ENCODE measurements at places on chromosomes 3 and 15.

DNA sequence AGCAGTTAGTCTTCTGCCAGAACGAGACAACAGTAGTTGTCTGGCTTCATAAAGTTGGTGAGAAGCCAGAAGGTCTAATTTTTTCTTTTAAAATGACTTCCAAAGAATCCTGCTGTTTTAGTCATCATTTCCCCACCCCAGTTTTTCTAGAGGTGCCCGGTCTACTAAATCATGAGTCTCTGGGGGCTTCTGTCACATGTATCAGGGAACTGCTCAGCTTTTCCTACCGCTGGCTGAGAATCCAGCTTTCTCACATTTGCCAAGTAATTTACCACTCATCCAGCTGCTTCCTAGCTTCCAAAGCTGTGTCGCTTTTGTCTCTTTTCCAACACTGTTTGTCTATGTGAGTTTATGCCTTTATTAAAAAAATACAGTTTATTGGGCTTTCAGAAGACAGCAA, 183.3 kb downstream of the NSUN3 start:
- DNase-seq, result no peak

- no peak for DNase-seq
These were observed 33.8 kb downstream of the COL6A5 start for GRCh38 chr3:130379274-130379673.

- DNase-seq, result no peak
These were observed 250.8 kb upstream of the TGFBR2 start for GRCh38 chr3:30355622-30356021.

DNA sequence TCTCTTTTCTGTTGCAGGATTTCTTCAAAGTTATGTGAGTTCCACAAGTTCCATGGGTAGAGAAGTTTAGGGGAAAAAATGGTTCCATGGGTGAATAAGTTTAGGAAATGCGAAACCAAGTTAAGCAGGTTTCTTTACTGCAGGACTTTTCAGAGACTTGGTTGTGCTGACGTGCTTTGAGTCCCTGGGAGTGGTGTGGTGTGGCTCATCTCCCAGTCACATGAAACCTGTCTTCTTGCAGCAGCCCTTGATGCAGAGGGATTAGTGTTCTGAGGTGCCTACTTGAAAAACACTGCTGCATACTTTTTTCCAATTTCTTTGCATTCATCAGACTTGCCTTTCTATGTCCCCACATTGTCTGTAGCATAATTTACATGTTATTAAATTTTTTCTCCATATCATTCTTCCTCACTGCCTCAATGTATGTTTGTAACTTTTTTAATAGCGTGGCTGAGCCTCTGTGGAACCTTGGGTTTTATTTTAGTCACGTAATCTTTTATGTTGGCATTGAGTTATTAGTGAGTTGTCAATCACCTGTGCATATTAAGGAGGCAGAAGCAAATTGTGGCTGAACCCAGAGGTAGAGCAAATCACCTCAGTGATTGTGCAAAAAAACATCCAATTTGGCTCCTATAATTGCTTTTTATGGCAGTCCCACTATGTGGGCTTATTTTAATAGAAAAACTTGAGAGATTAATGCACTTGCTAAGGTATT, 115.6 kb downstream of the CACNA2D3 start:
- DNase-seq, result no peak

- DNase-seq, result no peak
These were observed 47.1 kb downstream of the DAPK2 start for GRCh38 chr15:63999177-63999576.

DNA sequence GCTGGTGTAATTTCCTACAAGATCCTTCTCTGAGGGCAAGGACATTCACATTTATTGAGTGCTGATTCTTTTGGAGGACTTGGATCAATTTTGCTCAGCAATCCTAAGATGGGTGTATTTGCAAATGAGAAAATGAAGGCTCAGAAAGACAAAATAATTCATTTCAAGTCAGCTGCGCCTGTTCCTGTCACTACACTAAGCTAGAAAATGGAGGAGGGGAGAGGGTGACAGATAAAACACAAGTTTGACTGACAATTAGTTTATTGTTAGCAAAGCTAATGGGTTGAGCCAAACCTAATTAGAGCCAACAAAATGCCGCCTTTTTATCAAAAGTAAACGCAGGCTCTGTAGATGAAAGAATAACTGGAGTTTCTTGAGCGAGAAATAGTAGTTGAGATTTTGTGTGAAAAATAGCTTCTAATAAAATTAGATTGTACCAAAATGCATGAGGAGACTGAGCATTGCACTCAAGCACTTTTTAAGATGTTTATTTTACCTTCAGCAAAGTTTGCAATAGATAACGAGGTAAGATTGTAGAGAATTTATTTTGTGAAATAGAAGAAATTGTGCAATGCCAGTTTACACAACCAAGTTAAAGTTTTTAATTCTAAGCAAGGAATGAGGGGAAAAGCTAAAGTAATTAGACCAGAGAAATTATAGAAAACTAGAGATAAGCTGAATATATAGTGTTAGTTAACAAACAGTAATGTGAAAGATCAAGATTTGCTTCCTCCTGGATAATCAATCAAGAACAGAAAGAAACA, 39.6 kb upstream of the SECISBP2L start:
- no peak for DNase-seq

DNA sequence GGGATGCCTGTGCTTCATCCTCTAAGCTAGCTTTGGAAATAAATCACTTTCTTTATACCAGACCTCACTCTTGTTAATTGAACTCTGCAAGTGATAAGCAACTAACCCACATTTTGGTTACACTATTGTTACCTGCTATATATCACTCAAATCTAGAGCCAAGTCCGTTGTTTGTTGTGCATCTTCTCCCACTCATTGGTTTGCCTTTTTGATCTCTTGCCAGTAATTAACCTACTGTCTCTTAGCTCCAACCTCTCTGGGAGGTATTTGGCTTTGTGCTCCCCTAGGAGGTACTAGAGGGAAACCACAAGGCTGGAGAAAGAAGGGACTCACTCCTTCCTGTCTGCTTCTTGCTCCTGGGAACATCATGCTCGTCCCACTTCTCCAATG, 12.8 kb upstream of the CRBN start:
- no peak for DNase-seq

DNA sequence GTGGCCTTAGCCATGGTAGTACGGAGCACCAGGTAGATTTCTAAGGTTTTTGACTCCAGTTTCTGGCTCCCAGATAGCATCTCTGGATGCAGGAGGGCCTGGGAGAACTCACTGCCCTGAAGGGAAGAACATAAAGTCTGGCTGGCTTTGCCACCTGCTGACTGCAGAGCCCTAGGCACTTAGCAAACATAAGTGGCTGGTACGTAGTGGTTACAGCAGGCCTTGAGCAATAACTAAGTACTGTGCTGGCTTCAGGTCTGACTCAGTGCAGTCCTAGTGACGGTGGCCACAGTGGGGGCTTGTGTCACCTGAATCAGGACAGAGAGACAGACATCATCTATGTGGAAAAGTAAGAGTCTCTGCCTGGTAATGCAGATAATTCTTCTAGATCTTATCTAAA, 871.1 kb downstream of the PDCD6IP start:
- no peak for DNase-seq

GRCh38 chr3:137761563-137762503, 2.3 kb upstream of the SOX14 start:
- DNase-seq, result no peak

- DNase-seq, result no peak
These were observed 835.6 kb downstream of the IGSF11 start for GRCh38 chr3:118199044-118199443.

- DNase-seq, result no peak
These were observed 165.8 kb downstream of the VPS8 start for GRCh38 chr3:184977796-184978195.

DNA sequence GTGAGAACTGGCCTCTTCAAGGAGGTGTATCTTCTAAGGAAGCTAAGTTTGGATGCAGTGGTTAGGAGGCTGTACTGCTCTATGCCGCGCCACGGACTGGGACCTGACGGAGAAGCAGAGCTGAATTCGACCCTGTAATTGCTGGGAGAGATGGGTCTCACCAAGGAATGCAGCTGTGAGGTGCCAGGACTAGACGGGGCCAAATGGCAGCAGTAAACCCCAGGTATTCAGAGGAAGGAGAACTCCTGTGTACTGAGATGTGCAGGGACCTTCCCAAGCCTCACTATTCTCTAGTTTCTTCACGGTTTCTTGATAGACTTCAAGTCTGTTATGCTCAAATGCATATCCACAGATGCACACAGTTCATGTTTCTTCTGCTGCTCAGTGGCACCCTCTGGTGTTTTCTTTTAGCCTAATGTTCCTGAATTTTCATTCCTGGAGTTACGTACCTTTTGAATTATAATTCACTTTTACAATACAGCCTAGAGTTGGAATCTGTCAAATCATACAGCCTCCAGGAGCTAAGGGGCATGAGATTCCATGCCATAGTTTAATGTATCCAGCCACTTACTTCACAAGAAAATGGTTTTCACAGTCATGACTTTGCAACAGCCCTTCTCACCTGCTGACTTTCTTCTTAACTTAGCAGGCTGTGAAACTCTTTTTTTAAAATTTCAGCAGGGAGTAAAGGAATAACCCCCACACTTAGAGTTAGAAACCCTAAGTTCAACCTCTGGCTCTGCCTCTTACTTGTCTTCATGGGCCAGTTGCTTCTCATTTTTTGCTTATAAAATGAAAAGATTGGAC, 61.8 kb downstream of the GLDN start:
- no peak for DNase-seq
